ENCODE measurements at places on chromosomes 1 and 21.

DNA sequence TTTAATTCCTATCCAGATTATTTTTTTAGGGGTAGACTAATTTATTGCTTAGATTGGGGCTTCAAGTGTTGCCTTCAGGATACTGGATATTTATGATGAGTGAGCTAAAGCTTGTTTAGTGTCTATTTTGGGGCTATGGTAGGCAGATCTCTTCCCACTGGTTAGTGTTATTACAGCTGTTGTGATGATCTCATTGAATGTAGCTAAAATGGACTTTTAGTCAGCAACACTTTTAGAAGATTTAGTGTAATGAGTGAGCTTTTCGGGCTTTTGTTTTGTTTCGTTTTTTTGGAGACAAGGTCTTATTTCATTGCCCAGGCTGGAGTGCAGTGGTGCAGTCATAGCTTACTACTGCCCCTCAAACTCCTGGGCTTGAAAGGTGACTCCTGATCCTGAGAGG lies 14.2 kb downstream of the THRAP3 start:
- no peak for DNase-seq

GRCh38 chr1:159000070-159000409 lies 9.7 kb upstream of the IFI16 start:
- DNase-seq = no peak

GRCh38 chr1:241408170-241408569 lies 51.2 kb upstream of the RGS7 start:
- DNase-seq = no peak

DNA sequence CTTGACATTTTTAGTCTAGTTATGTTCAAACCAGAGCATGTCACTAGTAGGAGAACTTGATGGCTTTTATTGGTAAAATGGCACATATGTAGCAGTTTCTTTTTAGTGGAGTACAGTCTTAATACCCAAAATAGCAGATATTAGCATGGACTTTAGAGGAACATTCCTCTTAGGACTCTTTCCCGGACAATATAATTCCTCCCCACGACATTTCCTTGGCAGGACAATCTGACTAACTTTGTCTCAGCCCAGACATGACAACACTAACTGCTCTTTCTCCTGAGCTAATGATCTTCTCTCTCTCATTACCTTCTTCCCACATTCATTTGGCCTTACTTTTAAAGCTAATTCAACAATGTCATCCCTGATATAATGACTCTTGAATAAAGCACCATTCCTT lies 62.5 kb downstream of the ADAMTS1 start:
- no peak for DNase-seq

GRCh38 chr1:153881751-153882150 lies 41.0 kb downstream of the GATAD2B start:
- DNase-seq = peak; percentile 94

GRCh38 chr1:58282623-58283387 lies 263.7 kb downstream of the OMA1 start:
- no peak for DNase-seq

GRCh38 chr1:211687462-211688215 lies 12.2 kb upstream of the NEK2 start:
- DNase-seq = no peak

DNA sequence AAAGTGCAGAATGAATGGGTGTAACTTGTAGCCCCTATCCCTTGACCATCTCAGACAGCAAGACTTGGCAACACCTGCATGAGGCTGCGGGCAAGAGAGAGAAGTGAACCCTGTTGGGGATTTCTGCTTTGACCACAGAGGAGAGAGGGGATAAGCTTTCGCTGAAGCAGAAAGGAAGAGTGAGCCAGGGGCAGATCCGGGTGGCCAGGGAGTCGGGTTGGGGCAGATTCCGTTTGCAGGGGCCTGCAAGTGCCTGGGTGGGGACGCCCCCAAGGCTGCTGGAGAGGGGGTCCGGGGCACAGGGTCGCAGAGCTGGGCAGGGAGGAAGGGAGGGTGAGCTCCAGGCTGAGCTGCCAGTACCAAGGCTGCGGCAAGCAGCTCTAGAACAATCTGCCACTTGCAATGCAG lies 25.3 kb upstream of the PIK3CD start:
- DNase-seq = no peak

DNA sequence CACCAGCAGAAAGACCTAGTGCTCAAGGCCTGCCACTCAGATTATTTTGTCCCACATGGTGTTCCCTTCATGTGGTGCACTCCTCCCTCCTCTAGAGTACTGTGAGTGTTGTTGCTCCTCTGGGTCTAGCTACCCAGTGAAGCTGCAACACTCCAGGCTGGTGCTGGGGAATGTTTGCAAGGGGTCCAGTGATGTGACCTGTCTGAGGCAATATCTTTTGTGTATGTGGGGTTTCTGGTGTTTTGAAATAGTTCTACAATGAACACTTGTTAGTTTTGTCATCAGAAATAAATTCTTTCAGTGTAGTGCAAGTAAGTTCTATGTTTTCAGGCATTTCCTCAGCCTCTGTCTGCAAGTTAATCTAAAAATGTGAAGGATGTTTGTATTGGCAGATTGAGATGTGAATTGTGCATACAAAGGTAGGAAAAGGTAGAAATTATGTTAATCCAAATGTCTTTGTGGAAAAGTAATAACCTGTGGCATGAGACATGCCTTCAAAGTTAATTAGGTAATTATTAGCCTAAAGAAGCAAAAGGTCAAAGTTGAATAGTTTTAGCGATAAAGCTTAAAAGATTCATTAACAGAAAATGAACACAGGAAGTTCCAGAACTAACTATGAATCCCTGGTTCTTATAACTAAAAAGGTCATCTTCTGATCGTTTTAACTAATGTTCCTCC lies 616.8 kb downstream of the LTN1 start:
- DNase-seq = no peak

GRCh38 chr1:31651766-31652165 lies 7.1 kb upstream of the PEF1 start:
- DNase-seq = no peak

DNA sequence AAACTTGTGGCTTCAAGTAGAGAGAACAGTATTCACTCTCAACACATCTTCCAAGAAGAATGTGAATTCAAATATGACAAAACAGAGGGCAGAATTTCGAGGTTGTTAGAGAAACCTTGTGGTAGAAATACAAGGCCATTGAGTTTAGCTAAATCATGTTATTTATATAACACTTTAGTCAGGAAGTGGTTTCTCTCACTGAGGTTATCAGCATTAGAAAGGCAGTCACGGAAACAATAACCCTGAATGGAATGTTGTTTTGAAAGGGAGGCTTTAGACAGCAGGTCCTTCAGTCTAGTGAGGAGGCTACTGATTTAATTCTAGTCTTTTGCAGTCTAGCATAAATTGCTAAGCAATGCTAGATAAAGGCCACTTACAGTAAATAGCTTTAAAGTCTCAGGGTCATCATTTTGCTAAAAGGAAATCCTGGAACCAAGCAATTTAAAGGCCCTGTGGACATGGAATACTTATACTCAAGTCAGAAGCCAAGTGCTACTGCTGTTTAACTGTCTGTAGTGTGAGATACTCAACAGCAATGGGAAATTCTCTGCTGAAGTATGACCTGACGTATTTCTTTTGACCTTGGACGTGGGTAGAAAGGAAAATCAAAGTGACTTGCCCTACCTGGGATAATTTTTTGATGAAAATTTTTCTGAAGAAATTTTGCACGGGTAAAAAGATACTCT lies 89.0 kb upstream of the CHODL start:
- peak; percentile 94 for DNase-seq

DNA sequence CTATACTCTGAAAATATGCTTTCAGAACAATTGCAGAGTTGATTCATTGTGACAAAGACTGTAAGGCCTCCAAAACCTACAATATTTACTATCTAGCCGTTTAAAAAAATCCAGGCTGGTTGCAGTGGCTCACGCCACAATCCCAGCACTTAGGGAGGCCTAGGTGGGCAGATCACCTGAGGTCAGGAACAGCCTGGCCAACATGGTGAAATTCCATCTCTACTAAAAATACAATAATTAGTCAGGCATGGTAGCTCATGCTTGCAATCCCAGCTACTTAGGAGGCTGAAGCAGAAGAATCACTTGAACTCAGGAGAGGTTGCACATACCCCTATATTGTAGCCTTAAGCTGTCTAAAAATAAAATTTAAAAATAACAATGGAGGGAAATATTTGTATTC lies 5.3 kb upstream of the TFF2 start:
- DNase-seq = no peak

DNA sequence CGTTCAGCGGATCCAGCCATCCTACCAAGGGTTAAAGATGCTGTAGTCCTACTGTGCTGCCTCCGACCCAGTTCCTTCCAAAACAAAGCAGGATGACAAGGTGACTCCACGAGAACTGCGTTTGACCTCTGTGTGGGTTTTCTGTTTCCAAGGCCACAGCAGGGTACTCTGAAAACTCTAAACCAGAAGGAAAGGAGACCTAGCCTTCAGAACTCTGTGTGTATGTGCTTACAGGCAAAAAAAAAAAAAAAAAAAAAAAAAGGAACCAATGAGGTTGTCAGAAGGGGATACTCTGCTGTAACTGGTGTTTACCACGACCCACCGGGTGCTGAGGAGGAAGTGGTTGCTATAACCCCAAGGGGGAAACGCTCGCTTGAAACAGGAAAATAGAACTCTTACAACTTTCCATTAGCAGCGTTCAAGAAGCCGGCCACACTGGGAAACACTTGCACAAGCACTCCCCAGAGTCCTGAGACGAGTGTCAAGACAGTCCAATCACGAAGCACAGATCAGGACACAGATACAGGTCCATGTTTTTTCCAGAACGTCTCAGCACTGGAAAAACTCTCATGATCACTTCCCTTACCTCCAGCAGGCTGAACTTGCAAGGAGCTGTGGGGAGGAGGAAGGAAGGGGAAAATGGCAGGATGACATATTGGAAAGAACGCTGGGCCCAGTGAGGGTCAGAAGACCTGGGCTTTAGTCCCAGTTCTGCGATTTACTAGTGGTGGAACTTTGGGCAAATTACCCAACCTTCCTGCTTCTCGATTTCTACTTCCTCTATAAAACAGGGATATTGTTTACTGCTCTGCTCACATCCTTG lies 64.0 kb downstream of the ITPKB start:
- DNase-seq = no peak
